Lower leg skin (tissue), 4 donors: ENCODE measurements at places on chromosomes 11 and 22.

DNA sequence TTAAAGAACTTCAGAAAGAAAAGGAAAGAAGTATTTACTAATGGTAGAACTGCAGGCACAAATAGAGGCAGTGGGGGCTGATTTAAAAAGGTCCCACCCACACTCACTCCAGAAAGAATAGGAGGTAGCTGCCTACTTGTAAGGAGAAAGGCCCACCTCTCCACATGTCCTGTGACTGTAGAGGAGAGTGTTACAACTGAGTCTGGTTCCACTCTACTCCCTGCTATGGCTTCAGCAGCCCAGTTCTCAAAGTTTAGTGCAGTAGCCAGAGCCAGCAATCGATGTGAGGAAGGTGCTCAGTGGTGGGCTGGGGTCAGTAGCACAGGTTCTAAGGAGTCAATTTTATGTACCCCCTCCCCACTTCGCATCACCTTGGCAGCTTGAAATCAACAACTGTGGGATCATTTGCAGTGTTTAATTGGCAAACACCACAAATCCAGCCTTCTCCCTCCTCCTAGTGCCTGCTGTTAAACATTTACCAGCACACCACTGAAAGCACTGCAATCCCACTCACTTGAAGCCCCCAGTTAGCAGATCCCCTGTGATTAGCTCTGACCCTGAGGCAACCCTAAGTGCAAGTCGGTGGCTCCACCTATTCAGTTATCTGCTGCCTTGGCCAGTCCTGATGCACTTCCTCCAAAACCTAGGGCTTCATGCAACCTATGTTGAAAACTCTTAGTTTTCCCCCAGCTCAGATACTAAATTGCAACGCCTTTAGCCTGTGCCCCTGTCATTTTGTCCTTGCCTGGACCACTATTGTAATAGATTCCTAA, 146.6 kb downstream of the BBOX1 start:
- DNase-seq, result no peak

GRCh38 chr11:8477680-8478079, 116.3 kb downstream of the STK33 start:
- DNase-seq, result no peak

GRCh38 chr11:47943721-47944586, 36.4 kb upstream of the PTPRJ start:
- no peak for DNase-seq

GRCh38 chr11:68539395-68539794, 78.8 kb downstream of the PPP6R3 start:
- DNase-seq, result no peak

- peak; percentile 80 for DNase-seq
These were observed 7.8 kb upstream of the RBM4B start for GRCh38 chr11:66685276-66686099.

- no peak for DNase-seq
These were observed 331.1 kb upstream of the ARHGAP42 start for GRCh38 chr11:100356035-100356434.

GRCh38 chr11:17850336-17850735, 115.8 kb downstream of the KCNC1 start:
- DNase-seq, result no peak

GRCh38 chr22:47432683-47433082, 670.2 kb downstream of the TBC1D22A start:
- DNase-seq, result no peak

DNA sequence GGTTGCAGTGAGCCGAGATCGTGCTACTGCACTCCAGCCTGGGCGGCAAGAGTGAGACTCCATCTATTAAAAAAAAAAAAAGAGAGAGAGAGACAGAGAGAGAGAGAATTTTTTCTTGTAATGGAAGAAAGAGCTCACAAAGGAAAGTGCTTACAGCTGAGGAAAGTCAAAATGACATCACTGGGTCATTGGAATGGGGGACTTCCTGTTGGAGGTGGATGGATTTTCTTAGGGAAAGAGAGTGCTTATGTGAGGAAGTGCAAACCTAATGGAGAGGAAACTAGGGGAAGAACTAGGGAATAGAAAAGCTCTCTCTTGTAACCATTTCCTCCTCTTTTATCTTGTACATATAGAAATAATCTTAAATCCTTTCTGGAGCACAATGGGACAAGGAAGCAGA, 6.3 kb upstream of the PIWIL4 start:
- no peak for DNase-seq

GRCh38 chr11:114197799-114198500, 98.2 kb upstream of the NNMT start:
- peak; percentile 93 for DNase-seq

DNA sequence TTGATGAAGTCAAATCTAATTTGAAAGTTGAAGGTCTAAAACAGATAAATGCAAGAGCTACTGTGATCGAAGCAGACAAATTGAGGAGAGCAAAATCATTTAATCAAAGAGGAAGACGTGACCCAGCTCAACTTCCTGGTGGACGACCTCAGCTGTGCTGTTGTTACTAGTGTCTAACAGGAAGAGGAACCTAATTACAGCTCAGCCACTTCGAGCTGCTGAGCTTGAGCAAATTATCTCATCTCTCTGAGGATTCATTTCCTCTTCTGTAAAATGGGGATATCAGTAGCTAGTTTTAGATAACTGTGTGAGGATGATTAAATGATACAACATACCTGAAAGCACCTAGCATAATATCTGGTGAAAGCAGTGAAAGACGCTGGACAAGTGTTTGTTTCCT, 48.6 kb upstream of the OLFML1 start:
- no peak for DNase-seq

- no peak for DNase-seq
These were observed 327.9 kb downstream of the SOX6 start for GRCh38 chr11:16028419-16028818.

DNA sequence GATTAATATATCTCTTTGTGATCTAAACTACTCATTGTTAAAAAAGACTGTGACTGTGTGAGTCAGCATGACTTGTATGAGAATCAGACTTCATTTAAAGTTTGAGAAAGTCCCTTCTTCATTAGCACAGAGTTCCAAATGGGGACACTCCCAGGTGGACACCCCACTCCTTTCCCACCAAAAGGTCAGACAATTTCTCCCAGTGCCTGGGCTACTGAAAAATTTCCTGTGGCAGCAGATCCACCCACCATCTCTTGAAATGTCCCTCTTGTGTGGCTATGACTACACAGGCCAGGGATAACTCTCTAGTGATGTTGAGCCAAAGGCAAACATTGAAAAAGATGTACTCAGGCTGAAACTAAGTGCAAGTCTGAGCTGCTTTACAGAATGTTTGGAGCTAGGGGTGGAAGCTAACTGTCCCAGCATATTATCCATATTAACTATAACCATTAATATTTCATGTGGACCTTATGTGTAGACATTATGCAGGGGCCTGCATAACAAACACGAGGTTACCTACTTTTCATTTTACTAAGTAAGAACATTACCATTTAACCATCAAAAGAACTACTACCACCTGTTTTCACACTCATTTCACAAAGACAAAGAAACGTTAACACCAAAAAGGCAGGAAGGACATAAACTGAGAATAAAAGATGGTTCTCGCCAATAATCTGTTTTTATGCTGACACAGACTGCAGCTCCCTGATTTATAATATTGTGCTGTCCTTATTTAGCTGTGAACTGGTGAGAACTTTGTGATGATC, 44.8 kb downstream of the MMP20 start:
- DNase-seq, result no peak

DNA sequence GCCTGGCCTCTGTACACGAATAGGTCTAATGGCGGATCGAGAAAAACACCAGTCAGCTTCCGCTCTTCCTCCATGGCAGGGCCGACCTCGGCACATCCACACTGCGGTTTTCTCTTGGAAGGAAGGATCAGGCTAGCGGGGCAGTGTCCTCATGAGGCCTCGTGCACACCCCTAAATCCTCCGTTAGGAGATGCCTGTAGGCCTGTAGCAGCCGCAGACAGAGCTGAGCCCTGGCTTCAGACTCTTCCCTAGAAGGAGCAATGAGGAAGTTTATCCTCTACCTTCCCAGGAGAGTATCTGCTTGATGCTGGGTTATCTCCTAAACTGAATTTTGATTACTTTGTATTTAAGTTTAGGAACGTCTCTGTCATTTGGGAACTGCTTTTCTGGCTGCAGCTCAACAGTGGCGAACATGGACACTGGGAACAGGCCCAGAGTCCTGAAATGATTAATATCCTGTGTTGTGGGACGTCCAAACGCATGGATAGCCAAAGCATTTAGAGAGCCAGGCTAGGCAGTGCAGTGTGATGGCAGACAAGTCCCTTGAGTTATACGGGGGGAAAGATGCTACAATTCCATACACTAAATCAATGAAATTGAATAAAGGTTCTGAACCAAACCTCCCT, 16.5 kb upstream of the BMAL1 start:
- no peak for DNase-seq

DNA sequence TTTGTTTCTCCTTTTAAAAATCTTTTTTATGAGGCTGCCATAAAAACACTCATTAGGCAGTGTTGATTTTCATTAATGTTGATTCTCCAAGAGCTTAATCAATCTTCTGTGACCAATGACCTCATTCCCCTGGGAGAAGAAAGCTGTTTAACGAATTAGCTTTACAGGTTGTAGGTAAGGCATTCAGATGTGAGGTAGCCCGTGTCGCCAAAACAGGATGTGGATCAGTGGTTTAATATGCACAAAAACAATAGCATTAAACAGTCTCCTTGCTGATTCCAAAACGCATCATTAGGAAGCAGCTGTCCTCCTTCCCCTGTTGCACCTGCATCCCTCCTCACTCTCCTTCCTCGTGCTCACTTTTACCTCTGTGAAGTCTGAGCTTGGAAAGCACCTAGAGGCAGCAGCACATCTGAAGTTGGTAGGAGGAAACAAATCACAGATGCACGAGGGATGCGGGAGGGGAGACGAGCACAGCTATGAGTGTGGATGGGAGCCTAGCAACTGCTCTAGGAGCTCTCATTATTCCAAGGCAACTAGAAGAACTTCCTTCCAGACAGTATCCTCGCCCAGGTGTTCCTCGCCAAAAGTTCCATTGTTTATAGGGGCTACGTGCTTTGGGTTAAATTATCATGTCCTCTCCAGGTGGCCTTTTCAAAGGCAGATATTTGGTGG, 179.4 kb upstream of the SNX19 start:
- no peak for DNase-seq

DNA sequence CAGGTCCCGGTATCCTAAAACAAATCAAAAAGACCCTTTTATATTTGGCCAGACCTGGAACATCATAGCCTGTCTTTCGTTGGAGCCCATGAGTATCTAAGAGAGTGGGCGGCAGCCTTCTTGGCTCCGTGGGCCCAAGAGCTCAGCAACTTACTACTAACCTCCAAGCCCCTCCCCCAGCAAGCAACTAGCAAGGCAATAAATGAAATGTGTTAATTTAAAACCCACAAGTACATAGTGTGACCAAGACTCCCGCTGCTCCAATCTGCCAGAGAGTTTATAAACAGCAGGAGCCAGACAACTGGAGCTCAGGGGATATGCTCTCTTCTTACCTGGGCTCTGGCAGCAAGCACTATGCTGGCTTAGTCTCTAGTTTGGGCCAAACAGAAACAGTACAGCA, 40.8 kb upstream of the CYP2D6 start:
- DNase-seq, result no peak

DNA sequence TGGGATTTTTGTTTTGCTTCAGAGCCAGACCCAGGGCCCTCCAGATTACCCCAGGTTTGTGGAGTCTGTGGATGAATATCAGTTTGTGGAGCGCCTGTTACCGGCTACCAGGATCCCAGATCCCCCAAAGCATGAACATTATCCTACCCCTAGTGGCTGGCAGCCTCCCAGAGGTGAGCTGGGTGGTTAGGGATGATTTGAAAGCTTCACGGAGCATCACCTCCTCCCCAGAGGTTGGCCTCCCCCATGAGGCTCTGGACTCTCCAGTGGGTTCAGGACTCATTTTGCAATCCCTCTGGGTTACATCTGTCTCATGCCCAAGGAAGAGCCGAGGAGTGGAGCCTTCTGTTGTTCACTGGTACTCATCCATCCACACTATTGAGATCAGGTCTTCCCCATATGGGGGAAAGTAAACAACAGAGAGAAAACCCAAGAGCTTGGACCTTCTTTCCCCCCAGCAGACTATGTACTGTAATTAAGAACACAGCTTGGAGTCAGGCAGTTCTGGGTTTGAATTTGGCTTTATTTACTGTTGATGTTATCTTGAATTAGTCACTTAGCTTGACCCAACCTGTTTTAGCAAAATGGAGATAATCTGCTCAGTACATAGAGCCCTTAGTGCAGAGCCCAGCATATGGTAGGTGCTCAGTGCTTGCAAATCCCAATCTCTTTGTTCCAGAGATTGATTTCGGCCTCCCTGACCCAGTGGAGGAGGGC, 2.5 kb downstream of the MRPL49 start:
- DNase-seq, result no peak

- peak; percentile 99 for DNase-seq
These were observed at the start of gene PC for GRCh38 chr11:66958232-66958955. Gene PC, minus strand, starts transcription at chr11:66958383. Its CDS starts 86,224 bp downstream, at chr11:66872159.

DNA sequence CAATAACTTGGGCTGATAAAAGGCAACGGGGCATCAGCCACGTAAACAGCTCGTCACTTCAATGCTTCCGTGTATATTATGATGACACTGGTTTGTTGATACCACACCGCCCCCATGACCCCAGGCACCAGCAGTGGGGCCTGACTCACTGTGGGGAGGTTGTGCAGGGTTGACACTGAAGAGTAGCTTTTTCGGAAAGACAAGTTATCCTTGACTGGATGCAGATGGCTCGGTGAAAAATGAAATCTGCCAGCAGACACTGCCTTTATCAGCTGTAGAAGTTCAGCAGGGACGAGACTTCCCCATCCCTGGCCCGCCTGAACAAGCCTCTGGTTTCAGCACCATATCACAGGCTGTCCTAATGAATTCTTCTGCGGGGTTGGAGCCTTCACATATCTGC, 55.6 kb downstream of the WT1 start:
- DNase-seq, result no peak

DNA sequence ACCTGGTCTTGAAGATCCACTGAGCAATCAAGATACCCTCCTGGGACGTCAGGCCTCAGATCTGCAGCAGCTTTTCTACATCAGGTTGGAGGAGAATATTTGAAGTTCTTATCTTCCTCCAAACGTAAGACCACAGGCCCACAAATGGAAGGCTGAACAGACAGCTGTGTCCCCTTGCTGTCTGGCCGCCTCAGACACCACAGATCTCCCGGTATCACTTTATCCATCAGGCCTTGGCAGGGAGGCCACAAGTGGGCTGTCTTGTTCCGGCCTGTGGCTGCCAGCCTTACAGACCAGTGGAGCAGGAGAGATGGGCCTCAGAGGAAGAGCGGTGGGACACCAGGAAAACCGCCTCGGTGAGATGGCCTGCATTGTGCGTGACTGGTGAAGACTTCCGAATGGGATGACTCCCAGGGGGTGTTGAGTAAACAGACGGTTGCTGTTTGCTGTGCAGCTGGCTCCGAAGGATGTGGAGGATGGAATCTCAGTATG, 15.9 kb downstream of the UBASH3B start:
- no peak for DNase-seq

DNA sequence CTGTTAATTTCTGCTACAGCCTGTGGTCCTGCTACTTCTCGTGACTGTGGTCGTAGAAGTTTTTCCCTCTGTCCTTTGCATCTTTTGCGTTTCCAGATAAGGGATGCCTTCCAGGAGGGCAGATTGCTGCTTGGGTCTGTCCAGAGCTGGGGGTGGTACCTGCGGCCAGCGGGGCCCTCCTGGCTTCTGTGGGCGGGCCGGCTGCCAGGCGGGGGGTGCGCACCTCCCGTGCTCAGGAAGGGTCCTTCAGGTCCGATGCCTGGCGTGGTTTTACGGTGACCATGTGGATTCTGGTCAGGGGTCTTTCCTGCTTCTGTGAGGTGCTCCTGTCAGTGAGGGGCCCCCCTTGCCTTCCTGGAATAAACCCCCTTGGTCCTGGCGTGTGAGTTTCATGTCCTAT, 84.8 kb downstream of the KCNQ1 start:
- no peak for DNase-seq
